CD4-positive, alpha-beta T cell treated with Interleukin-17A for 4 hours (primary cell): ENCODE measurements at places on chromosomes 6 and 20.

GRCh38 chr6:16274483-16274882, 36.1 kb downstream of the GMPR start:
- no peak for DNase-seq

GRCh38 chr6:101086473-101086872, 205.3 kb upstream of the ASCC3 start:
- no peak for DNase-seq

- DNase-seq: no peak
Observed at GRCh38 chr6:19535351-19535750, 301.8 kb upstream of the ID4 start.

DNA sequence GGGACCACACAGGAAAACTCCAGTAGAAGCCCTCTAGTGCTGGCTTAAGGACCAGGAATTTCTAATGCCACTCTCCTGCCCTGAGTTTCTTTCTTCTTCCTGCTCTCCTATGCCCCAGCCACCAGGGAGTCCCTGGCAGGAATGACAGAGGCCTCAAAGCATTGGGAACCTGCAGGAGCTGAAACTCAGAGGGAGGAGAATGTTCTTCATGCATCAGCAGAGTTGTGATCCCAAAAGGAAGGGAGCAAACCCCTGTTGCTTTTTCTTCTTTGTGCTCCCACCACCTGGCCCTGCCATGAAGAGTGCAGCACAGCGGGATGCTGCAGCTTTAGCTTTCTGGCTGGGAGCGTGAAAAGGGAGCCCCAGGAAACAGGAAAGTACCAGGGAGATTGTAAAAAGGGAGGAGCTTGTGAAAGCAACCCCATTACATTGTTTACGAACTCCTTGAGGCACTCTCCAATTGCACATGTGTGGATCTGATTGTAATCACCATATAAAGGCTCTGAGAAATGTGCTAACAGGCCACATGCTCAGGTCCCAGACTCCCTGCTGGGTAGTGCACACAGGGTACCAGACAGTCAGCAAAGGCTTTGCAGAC, 34.7 kb upstream of the FKBP1A start:
- DNase-seq: no peak

- no peak for DNase-seq
Observed at GRCh38 chr6:166382500-166382932, 224 bp downstream of the MPC1 start.

GRCh38 chr6:47302043-47302442, 7.7 kb downstream of the TNFRSF21 start:
- no peak for DNase-seq

GRCh38 chr6:69164564-69165229, 529.6 kb downstream of the ADGRB3 start:
- DNase-seq: no peak

DNA sequence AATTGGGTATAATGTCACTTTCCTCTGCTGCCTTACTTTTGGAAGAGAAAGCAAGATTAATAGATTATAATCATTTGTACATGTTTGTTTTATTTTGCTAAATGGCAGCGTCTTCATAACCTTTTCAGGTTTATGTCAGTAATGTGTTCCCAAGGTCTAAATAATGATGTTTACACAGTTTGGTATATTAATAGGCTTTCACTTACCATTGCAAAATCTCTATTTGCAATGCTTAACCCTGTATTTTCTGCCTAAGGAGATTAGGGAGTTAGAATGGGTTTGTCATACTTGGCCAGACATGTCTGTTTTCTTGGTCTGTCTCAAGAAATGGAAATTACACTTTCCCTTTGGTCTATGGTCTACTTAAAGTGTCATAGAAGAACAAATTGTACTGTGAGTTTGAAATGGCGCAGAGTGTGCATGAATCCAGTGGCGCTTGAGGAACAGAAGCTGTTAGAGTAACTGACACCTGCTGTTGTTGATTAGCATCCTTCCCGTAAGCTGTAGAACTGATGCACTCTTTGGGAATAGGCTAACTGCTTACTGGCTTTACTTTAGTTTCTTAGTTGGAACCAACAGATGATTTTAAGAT, 261.1 kb downstream of the SAMD5 start:
- no peak for DNase-seq

DNA sequence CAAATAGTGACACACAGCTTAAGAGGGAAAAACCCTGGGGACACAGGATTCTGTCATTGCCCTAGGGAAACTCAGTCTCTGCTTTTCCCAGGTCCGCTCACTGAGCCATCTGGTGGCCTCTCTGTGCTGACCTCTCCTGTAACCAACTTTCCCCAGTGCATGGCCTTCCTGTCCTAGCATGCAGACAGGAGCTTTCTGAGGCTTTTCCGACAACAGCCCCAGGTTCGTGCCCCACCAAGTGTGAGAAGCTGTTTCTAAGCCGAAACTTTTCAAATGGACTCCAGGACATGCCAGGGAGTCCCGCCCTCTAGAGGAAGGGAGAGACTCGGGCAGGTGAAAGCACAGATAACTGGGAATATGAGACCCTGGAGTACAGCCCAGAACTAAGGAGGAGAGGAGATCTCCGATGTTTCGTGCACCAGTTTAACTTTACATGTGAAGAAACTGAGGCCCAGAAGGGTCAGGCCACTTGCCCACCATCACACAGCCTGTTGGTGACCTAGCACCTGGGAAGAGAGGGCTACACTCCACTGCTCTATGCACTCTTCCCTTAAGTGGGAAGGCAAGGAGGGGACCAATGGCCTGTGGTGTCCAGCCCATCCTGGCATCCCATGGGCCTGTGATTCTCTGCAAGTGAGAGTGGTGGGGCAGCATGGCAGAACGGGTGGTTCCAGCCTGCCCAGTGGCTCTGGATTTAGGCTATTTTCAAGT, 46.2 kb downstream of the RPP40 start:
- DNase-seq: no peak

GRCh38 chr6:129416337-129416990, 293.5 kb downstream of the ARHGAP18 start:
- DNase-seq: no peak

DNA sequence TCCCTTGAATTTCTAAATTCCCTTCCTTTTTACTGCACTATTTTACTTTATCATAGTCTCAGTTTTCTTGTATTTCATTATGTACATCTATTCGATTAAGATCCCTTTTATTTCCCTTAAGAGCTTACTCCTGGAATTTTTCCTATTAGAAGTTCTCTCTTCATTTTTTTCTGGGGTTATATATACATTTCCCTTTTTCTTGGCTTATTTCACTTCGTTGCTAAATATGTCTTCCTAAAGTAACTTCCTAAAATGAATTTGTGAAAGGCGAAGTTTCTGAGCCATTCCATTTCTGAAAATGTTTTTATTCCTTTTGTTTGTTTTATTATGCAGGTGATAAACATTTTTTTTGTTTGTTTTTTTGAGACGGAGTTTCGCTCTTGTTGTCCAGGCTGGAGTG, 5.9 kb upstream of the CD109 start:
- no peak for DNase-seq

- DNase-seq: no peak
Observed at GRCh38 chr6:163457637-163458561, 43.4 kb downstream of the QKI start.

DNA sequence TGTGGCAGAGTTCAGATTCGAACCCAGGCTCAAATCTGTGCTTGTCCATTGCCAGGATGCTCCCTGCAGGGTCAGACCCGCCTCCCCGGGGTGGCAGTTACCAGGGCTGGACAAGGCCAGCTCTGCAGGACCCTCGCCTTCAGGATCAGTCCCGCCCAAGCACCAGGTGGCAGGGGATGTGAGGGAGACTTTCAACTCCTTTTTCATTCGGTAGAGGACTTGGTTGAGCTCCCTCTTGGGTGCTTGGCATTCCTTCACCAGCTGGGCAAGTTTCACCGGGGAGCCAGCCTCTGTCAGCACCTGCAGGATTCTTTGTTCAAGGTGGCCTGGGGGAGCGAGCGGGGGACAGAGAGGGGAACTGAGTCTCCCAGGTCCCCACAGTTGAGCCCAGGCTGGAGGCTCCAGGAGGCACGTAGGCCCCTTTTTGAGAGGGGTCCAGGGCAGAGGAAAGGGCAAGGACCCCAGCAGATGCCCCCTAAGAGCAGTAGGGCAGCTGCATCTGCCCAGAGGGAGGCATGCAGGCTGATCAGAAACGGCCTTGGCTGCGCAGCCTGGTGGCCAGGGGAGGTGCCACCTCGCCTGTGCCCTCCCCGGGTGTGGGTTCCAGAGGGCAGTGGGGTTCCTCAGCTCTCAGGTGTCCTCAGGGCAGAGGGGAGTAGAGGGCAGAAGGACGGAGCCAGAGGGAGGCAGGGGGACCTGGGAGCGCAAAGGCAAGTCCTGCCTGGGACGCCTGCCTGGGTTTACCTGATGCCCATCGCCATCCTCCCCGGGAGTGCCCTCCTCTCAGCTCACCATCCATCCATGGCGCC, 3.9 kb downstream of the ZBP1 start:
- DNase-seq: no peak

DNA sequence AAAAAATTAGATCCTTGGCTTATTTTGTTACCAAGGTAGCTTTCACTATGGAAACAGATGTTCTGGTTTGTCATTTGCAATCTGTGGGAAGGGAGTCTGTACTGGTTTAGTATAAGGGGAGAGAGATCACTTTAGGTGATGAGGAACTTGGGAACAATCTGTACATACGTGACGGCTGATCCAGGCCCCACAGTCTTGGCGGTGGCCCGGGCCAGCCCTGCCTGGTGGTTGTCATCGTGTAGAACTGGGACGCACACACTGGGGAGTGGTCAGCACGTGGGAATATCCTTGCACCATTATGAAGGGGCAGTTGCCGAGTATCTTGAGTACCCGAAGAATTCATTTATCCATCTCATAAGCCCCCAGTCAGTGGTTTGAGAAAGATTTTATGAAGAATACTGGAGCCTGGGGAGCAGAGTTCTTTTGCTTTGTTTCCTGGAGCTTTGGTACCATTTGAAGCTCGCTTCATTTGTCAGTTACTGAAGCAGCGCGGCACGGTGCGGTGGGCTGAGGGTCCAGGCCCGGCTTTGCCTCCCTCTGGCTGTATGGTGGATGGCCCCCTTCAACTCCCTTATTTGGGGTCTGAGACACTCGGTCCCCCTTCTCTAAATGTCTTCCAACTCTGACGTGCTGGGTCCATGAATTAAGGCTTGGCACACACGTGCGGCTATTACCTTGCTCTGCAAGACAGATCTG, 22.8 kb upstream of the CLDN20 start:
- no peak for DNase-seq

- DNase-seq: no peak
Observed at GRCh38 chr20:10708351-10709185, 34.8 kb upstream of the JAG1 start.

- no peak for DNase-seq
Observed at GRCh38 chr20:25744261-25744660, 47.6 kb upstream of the ZNF337 start.

GRCh38 chr20:23232679-23233308, 117.8 kb upstream of the NXT1 start:
- DNase-seq: no peak

GRCh38 chr6:43386492-43386891, 17.0 kb upstream of the ZNF318 start:
- DNase-seq: no peak

DNA sequence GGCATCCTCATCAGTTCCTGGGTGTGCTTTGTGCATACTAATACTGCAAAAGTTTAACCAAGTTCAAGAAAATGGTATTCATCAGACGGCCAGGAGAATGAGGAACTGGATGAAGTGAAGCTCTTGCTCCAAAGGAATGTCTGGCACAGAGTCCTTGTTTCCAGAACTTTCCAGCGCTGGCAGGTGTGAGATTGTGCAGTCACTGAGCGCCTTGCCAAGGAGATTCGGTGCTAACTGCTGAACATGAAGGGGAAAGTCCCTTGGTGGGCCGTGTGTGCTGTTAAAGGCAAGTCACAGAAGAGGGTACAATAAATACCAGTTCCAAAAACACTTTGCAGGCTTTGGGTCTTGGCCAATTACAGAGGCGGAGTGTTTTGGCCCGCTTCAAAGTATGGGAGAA, 262.3 kb upstream of the SOX4 start:
- DNase-seq: no peak

DNA sequence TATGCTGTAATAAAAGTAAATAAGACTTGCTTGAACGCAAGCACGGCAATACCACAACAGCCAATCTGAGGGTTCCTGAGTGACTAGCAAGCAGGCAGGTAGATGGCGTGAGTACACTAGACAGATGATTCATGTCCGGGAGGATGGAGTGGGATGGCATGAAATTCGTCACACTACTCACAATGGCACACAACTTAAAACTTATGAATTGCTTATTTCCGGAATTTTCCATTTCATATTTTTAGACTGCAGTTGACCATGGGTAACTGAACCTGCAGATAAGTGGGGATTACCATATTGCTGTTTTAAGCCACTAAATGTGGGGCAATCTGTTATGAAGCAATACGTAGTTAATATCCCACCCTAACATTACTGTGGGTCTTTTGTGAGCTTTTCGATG, 93.6 kb upstream of the NFATC2 start:
- DNase-seq: peak; percentile 3

- DNase-seq: no peak
Observed at GRCh38 chr20:50762435-50763220, 31.2 kb downstream of the PARD6B start.

- no peak for DNase-seq
Observed at GRCh38 chr6:117503211-117503610, 20.7 kb downstream of the DCBLD1 start.

DNA sequence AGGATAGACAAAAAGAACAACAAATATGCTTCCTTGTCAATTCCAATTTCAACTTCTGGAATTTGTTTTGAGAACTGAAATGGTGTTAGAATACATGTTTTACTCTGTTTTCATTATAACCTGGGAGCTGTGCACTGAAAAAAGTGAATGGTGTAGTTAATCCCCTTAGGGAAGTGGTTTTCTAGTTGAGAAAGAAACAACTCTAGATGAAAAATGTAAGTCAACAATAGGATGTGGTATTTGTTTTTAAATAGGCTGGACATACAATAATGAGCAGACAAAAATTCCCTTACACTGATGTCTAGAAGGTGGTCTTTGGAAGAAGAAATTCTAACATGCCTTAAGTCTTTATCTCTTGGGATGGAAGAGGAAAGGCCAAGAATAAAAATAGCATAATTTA, 59.9 kb upstream of the TINAG start:
- no peak for DNase-seq

DNA sequence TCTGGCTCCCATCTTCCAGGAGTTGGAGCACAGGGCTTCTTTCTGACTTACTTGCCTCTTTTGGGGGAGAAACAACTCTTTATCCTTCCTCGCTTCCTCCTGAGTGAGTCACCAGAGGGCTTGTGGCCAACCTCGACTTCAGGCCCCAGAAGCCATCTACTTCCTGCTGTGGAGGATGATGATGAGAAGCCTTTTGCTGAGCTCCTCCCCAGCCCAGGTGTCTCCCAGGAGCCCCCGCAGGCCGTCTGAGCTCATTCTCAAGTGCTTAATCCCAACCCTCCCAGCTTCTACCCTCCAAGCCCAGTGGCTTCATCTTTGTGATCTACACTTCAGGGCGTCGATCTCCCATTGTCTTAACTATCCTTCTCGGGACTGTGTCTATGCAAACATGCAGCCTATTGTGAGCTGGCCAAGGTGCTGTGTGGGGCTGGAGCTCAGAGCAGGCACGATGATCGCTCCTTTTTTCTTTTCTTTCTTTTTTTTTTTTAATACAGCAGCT, 27.9 kb downstream of the SDCBP2 start:
- peak; percentile 79 for DNase-seq
